ENCODE measurements at places on chromosomes 4 and X. TPM values are rescaled to one million over a fixed set of nuclear protein-coding genes. Genes with fewer than 3 reads are reported as not detected.

GIMD1 gene
- not detected for total RNA-seq

ZNF185 gene
- total RNA-seq: 0.81 TPM

DNA sequence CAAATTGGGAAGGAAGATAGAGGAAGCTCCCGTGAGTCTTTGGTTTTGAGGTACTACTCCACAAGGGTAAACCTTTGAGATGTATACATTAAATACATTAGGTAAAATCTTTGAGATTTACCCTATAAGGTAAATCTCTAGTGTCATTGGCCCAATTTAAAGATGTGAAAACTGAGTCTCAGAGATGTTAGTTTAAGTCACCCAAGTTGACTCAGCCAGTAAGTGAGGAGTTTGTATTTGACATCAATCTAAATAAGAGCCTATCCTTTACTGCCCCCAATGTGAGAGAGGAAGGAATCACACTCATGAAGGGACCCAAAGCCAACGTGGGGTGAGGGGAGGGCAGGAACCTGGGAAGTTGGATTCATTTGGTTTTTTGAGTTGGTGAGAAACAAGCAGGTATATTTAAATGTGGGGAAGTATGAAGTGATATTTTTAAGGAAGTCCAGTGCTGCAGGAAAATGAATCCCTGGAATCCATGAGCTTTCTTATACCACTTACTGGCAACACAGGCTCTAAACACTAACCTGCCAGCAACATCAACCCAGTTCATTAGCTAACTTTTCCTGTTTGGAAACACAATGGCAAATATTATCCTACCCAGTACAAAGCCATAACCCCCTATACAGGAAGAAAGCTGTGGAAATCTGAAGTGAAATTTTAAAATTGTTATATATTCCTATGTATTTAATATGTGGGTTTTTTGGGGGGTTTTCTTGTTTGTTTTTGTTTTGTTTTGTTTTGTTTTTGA, 55.3 kb downstream of the PALLD start:
- H3K4me1 ChIP-seq: no peaks in the 10 kb centered on the region
- H3K27me3 ChIP-seq: peaks cover 10% of the 10 kb centered on the region
- no peak overlapping the region for H3K27ac ChIP-seq
- H3K36me3 ChIP-seq: no peaks in the 10 kb centered on the region
- no peak for DNase-seq

GRCh38 chr4:56505269-56506130, at the start of gene ARL9:
Gene ARL9 (plus strand): TSS chr4:56505791. CDS start chr4:56505863, 72 bp downstream.
- DNase-seq: peak; percentile 52
- peaks cover 21% of the 10 kb centered on the region for H3K36me3 ChIP-seq

DNA sequence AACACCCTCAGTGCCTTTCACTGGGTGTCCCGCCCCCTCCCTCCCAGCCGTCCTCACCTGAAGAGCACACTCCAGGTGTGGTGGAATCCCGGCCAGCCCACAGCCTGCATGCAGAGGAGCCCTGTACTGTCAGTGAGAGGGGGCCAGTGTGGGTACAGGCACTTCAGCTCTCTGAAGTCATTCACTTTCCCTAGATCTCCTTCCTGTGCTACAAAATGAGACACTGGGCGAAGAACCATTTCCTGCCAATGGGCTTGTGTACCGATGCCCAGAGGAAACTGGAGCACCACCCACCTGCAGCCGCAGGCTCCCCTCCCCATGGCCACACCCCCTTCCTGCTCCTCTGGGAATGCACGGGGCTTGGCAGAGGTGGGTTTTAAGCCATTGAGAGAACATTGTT, 73.9 kb upstream of the C4orf50 start:
- no peaks in the 10 kb centered on the region for H3K27me3 ChIP-seq
- no peak for DNase-seq
- no peak overlapping the region for H3K4me3 ChIP-seq
- no peaks in the 10 kb centered on the region for H3K4me1 ChIP-seq

Measured in activated B cell treated with CpG ODN at 0.5 μM for 24 hours (primary cell).